ENCODE measurements at places on chromosomes 1 and 21.
A peak's percentile ranks its signal among the peaks of the same experiment; 100 is the strongest.

GRCh38 chr1:214843281-214843680, 239.3 kb upstream of the KCNK2 start:
- no peak for DNase-seq

DNA sequence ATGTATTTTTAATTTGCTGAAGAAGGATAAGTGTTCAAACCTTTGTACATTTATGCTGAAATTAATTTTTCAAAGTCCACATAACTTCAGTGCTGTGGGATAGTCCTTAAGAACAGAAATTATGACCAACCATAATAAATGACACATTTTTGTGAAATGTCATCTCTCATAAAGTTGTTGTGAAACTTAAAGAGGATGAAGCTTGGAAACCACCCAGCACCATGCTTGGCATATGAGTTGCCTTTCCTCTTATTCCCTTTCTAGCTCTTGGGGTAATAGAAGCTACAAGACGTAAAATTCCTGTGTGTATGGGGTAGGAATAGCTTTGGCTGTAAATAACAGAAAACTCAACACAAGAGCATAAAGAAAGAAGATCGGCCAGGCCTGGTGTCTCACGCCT, 18.9 kb upstream of the USP24 start:
- no peak for DNase-seq

DNA sequence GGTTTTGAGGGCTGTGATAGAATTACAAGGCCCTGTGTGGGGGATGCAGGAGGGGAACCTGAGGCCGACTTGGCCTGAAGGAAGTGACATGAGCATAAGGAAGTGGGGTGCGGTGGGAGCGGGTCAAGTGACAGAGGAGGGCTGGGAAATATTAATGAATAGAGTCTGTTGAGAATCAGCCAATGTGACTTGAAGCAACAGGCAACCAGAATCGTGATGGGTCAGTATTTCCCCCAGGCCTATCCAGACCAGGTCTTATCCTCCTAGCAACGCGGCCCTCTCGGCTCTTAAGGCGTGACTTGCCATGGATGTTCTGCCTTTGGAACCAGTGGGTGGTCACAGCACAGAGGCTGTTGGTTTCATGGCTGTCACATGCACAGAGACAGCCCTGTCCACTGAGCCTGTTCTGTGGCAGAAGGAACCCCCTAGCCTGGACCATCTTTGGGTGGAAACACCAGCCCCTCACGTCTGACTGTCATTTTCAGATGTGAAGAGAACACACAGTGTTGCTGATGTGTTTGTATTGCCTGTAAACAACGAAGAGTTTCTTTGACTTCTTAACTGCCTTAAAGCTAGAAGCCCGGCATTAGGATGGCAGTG, 468.8 kb downstream of the CAMTA1 start:
- no peak for DNase-seq

- no peak for DNase-seq
Observed at GRCh38 chr1:40646315-40646714, 19.2 kb downstream of the RIMS3 start.

DNA sequence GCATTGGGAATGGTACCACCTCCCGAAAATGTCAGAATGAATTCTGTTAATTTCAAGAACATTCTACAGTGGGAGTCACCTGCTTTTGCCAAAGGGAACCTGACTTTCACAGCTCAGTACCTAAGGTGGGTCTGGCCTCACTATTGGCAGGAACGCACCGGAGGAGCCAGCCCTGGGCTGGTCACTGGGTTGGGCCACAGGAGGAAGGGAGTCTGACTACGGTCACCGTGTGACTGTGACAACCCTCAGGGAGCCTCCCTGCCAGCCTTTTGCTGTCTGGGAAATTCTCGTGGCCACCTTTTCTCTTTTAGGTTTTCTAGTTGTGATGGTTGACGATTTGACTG, 2.2 kb downstream of the IL10RB start:
- no peak for DNase-seq

GRCh38 chr1:2186901-2187300, 7.7 kb downstream of the FAAP20 start:
- DNase-seq, result no peak

- peak; percentile 22 for DNase-seq
Observed at GRCh38 chr1:156499194-156499841, 1.3 kb downstream of the MEF2D start.

DNA sequence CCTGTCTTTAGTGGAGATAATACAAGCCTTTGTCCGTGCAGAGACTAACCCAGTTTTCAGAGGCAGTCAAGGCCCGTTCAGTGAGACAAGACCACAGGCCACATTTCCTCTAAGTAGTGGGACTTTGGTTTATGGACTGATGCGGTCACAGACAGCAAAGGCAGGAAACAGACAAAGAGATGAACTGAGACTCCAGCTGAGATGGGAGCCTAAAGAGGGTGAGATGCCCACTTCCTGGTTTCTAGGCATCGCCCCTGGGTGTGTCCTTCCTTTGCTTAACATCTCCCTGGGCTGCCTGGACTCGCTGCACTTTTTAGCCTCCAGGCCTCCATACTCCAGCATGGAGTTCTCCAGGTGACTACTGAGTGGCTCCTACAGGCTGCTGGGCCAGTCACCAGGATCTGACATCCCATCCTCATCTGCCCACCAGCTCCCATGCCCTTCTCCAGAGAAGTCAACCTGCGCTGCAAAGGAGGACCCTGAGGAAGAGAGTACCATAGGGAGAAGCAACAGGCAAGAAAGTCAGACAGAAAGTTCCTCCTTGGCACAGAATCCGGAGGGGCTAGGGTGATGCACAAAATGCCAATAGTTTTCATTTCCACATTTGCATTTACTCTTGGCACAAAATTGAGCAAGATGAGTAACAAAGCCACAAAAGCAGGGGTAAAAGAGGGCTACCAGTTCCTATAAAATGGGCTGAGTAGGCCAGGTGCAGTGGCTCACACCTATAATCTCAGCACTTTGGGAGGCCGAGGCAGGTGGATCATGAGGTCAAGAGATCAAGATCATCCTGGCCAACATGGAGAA, 15.1 kb downstream of the THEMIS2 start:
- DNase-seq, result no peak

DNA sequence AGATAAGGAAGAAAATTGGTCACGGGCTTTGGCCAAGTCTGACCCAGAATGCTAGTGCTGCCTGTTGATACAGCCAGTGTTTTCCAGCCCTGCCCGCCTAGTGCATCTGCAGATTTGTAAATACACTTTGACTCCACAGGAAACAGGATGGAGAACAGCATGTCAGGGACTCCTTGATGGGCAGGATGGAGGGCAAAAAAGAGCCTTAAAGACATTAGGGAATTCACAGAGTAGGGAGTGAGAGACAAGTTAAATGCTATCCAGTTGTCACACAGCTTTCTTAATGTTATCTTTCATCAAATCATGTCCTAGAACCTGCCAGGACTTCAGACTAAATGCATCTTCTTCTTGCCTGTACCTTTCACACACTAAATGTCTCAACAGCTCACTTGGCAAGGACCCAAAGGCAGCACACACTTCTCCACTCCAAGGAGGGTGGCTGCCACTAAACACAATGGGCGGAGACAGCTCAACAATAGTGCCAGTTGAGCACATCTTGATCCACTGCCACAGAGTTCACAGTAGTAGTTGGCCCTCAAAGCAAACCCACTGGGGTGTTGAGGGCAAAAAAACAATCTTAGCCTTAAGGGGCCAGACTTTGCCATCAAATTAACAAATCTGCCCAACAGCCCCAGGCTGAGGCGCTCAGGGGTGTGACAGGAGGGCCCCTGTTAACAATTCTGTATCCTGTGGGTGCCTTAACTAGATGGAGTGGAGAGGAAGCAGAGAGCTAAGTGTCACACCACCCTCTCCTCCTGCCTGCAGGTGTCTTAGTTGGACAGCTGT, 2.7 kb downstream of the HIVEP3 start:
- no peak for DNase-seq
